ENCODE measurements at places on chromosomes 7 and 10.

- DNase-seq = no peak
Measured at GRCh38 chr10:121854809-121855445, 72.9 kb downstream of the ATE1 start.

DNA sequence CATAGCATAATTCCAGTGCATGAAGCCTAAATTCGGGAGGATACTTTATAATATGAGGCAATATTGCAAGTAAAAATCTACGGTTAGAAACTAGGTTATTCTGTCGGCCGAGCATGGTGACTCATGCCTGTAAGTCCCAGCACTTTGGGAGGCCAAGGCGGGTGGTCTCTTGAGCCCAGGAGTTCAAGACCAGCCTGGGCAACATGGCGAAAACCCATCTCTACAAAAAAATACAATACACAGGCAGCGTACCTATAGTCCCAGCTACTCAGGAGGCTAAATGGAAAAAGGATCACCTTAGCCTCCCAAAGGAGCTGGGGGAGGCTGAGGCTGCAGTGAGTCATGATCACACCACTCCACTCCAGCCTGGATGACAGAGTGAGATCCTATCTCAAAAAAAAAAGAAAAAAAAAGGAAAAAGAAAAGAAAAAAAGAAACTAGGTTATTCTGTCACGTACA is 14.2 kb downstream of the SKAP2 start:
- DNase-seq = no peak

- no peak for DNase-seq
Measured at GRCh38 chr7:39617005-39617404, 6.4 kb upstream of the RALA start.

- no peak for DNase-seq
Measured at GRCh38 chr7:136228171-136228570, 251.0 kb upstream of the MTPN start.

GRCh38 chr10:106011250-106011649 is 1153.3 kb downstream of the SORCS1 start:
- DNase-seq = no peak

DNA sequence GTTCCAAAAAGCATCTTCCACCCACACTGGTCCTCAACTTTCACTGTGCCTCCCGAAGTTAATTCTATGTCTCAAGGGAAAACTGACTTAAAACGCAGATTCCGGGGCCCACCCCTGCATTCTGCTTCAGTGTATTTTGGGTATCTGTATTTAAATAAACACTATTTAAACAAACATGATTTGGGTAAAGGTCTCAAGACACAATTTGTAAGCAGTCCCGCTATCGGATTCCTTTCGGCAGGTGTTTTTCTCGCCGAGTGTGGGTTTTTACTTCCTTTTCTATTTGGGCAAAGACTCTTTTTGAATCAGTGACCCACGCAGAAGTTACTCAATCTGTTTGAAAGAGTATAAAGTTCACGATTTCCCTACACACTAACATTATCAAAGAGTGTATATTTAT is 1.2 kb downstream of the PDIA4 start:
- peak; percentile 50 for DNase-seq

DNA sequence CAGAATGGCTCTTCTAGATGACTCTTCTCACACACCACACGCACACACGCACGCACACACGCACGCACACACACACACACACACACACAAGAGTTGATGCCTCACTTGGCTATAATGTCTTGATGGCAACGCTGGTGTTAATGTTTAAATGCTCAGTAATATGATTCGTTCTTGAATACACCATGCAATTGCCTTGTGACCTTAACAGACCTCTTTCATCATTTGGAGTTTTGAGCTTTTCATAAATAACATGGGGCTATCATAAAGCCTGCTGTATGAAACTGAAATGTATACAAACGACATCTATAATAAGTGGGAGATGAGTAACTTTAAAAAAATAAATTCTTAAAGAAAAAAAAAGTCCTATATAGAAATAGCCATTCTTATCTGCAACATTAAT is 8.2 kb downstream of the JCAD start:
- DNase-seq = no peak

All from suppressor macrophage (primary cell).